Lung (tissue), 17 donors: ENCODE measurements at places on chromosomes 1 and 21.
A peak's percentile ranks its signal among the peaks of the same experiment; 100 is the strongest.

DNA sequence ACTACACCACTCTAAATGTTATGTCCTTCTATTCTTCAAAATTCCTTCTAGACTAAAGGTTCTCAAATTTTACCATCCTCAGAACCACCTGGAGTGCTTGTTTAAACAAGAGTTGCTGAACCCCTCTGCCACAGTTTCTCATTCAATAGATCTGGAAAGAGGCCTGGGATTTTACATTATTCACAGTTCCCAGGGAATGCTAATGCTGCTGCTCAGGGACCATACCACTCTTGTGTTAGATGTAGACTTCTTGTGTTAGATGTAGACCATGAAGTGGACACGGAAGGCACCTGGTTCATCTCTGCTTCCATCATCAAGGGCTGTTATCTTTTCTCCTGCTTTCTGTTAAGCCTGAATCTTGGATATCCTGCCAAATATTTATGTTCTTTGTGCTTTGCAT is 31.3 kb upstream of the CCN1 start:
- DNase-seq = no peak

GRCh38 chr1:110213143-110213540 is 3.0 kb downstream of the KCNC4 start:
- no peak for DNase-seq

DNA sequence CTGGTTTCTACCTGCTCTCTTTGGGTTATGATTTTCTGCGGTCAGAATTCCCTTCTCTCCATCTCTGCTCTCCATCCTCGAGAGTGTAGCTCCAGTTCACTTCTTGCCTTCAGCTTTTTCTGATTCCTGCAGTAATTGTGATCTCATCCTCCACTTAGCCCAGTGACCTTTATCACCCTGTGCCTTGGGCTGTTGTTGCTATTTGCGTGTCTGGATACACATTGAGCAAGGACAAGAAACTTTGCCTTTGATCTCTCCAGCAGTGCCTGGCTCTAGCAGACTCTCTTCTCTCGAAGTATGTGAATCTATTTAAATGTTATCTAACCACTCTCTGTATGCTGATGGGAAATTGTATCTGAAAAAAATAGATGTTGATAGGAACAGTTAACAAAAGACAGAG is 76.4 kb upstream of the MARK1 start:
- DNase-seq = no peak

DNA sequence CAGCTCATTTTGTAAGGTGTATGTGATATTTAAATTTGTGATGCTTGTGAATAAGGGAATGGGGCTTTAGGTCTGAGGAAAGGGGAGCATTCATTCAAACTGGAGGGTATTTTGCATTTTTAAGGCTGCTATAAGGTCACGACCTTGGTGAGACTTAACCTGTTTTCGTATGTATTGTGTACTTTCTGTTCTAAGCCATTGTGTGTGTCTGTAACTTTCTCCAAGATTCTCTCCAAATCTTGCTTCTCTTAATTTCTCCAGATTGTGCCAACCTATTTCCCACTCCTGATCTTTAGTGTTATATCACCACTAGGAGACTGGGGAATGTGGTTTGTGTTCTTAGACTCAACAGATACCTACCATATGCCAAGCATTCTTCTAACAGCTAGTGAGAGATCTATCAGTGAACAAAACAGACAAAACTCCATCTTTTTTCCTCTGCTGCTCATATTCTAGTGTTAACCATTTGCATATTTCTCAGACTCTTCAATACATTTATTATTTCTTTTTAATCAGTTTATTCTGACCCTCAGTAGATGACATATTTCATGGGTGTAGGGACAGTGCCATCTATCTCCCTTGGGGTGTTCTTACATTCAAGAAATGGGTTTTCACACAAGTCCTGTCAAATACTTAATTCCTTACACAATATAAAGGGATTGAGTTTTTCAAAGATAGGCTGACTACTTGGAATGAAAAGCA is 27.5 kb downstream of the ATP1B1 start:
- peak; percentile 38 for DNase-seq

DNA sequence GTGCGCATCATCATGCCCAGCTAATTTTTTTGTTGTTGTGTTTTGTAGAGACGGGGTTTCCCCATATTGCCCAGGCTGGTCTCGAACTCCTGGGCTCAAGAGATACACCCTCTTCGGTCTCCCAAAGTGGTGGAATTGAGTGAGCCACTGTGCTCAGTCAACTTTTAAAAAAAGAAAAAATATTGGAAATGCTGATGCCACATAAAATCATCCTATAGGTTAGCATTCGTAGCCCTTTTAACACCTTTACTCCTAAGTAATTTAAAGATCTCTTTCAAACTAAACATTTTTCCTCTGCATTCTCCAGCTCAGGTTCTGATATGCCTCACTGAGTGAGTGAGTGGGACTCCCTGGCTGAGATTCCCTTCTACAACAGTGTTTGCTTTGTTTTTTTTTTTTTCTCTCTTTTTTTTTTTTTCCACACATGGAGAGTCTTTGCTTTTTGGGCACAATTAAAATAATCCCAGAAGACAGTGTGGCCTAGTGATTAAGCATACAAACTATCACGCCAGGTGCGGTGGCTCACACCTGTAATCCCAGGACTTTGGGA is 74.0 kb downstream of the LPGAT1 start:
- no peak for DNase-seq

- peak; percentile 92 for DNase-seq
Observed at GRCh38 chr1:203026031-203026665, at the start of gene PPFIA4. TSS of gene PPFIA4 (plus strand) at chr1:203026491. CDS start at chr1:203039009, 12,518 bp downstream.

DNA sequence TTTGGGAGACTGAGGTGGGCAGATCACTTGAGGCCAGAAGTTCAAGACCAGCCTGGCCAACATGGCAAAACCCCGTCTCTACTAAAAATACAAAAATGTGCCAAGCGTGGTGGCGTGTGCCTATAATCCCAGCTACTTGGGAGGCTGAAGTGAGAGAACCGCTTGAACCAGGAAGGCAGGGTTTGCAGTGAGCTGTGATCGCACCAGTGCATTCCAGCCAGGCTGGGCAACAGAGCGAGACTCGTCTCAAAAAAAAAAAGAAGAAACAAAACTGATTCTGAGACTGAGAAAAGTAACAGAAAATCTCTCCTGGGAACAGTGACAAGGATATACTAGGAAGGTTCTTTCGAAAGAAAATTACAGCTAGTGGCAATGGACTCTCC is 20.9 kb downstream of the USP48 start:
- no peak for DNase-seq

DNA sequence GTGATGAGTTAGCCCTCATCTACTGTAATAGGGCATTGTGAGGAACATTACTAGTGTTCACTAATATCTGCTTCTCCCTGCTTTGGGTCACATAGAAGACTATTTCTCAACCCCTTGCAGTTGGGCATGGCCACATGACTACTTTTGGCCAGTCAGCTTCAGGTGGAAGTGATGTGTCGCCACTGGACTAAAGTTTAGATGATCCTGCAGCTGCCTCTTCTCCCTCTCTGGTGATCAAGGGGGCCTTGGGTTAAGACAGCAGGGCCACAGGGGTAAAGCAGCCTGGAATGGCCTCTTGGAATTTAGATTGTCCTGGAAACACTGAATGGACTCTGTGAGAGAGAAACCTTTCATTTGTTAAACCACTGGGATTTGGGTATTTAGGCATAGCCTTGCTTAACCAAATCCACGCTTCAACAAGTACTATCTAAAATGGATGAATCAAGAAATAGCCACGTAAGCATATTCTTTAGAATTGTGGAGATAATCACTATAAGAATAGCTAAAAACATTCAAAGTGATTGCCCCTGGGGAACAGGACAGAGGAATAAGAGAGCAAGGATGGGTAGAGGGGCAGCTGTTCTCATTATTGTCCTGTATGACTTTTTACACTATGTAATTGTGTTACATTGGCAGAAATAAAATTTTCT is 41.2 kb downstream of the OPRD1 start:
- DNase-seq = no peak

- DNase-seq = no peak
Observed at GRCh38 chr21:29715089-29715488, 224.7 kb downstream of the GRIK1 start.

DNA sequence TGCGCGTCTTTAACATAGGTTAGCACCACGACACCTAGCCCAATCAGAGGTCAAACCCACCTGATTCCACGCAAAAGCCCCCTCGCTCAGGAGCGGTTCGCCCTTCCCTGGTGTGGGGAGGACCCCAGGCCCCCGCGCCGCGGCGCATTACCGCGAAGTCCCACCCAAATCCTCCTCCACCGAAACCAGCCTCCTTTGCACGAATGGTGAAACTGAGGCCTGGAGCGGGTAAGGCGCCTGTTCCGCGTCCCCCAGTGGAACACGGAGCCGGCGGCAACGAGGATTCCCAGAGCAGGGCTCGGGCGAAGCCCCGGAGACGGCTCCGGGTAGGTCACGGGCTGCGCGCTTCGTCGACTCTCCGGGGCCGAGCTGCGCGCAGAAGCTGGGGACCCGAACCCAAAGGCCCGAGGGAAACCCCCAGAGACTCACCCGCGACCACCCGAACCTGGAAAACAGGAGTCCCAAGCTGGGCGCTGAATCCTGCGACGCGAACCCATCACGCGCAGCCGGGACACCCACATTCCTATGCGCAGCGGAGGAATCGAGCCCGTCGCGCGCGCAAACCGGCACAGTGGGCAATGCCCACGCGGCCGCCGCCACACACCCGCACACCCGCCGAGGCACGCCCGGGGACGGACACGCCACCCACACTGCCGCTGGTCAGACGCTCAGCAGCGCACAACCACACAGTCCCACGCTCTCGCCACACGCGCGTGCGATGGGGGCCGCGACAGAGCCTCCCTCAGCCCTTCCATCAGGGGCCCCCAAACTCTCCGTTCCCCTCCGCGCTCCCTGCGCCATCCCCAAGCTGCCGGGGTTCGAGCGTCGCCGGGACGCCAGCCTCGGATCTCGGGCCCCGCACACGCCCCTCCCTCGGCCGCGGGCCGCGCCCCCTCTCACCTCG is 507 bp downstream of the GLIS1 start:
- peak; percentile 25 for DNase-seq

GRCh38 chr21:38768471-38769063 is 37.2 kb upstream of the ETS2 start:
- DNase-seq = no peak

DNA sequence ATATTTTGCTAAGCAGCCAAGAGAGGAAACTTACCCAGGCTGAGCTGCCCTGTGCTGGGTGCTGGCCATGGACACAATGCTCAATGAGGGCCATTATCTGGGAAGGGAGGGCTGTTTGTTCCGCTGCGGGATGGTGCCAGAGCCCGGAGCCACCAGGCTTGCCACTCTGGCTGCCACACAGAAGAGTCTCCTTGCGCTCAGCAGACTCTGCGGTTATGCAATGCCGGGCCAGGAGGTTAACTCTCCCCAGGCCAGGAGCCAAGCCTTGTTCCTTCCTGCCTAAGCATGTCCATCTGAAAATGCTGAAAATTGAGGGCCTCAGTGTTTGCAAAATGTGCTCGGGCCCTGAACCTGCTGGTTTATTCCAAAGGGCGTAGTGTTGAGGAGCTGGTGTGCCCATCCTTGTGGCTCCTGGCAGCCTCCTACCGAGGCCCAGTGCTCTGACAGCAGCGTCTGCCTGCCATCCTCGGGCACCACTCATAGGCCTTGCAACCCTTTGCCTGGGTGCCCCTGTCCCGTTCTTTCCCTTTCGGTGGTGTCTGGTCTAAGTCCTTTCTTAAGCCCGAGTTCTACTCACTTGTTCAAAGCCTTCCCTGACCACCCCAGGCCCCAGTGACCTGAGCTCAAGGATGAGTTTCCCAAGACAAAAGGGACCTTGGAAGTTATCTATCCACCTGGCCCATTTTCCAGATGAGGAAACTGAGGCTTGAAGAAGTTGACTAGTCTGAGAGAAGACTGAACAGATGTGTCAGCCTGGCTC is 133.8 kb upstream of the EDN2 start:
- peak; percentile 83 for DNase-seq

GRCh38 chr1:202811296-202812175 is 782 bp downstream of the PCAT6 start:
- DNase-seq = peak; percentile 36

DNA sequence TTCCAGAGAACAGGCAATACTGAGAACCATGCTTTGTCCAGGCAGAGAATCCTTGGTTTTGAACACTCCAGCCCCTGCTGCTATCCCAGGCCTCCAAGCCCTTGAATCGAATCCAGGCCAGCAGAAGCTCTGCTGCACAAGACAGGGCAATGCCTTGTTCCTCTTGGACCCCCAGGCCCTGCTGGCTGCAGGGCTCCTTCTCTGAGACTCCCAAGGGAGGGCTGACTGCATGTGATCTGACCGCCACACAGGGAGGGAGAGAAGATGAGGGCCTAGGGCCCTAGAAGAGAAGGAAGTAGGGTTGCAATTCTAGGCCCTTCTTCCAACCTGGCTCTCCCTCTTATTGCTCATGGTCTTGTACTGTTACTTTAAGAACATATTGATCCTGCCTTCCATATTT is 160.6 kb upstream of the EDN2 start:
- no peak for DNase-seq

DNA sequence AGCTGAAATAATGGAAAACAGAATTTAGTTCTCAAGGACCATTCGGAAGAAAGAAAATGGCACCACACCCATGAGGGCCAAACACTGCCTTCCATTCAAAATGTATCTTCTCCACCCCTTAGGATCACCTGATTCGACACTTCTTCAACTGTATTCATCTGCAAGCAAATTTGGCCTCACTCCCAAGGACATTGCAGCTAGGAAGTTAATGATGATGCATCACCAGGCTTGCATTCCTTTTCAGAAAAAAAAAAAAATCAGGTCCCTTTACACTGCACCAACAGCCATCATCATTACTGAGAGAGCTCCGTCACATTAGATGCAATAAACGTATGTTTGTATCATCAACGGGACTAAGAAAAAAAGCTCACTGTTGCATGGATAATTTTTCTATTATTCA is 368.3 kb downstream of the PCP4 start:
- no peak for DNase-seq

DNA sequence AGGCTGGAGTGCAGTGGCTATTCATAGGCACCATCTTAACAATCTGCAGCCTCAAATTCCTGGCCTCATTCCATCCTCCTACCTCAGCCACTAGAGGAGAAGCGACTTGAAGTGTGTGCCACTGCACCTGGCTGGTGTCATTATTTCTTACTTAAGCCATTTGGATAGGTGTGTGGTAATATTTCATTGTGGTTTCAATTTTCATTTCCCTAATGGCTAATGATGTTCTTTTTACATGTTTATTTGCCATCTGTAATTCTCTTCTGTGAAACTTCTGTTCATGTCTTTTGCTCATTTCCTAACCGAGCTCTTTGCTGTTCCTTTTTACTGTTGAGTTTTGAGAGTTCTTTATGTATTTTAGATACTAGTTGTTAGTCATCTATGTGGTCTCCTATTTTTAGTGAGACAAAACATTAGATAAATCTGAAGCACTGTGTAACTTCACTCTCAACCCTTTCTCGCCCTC is 66.8 kb downstream of the SLC27A3 start:
- no peak for DNase-seq

- no peak for DNase-seq
Observed at GRCh38 chr1:156539818-156540355, 32.5 kb downstream of the IQGAP3 start.

DNA sequence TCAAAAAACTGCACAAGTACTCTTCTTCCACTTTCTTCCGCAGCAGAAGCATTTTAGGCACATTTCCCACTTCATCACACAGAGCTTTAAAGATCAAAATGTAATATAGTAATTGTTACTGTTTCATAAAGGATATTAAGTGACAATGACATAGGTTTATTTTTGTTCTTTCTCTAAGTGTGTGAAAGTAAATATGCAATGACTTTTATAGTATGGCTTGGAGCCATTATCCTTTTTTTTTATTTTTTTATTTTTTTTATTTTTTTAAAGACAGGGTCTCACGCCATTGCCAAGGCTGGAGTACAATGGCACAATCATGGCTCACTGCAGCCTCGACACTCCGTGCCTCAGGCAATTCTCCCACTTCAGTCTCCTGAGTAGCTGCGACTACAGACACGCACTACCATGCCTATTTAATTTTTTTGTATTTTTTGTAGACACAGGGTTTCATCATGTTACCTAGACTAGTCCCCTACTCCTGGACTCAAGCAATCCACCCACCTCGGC is 7.0 kb downstream of the TRIM33 start:
- peak; percentile 44 for DNase-seq
